Renal cortical epithelial cell (primary cell): ENCODE measurements at places on chromosomes 6 and 20. TPM values are rescaled to one million over a fixed set of nuclear protein-coding genes. Genes with fewer than 3 reads are reported as not detected.

GRCh38 chr20:51966296-51966971, 164.1 kb upstream of the SALL4 start:
- peak; percentile 69 for DNase-seq

DNA sequence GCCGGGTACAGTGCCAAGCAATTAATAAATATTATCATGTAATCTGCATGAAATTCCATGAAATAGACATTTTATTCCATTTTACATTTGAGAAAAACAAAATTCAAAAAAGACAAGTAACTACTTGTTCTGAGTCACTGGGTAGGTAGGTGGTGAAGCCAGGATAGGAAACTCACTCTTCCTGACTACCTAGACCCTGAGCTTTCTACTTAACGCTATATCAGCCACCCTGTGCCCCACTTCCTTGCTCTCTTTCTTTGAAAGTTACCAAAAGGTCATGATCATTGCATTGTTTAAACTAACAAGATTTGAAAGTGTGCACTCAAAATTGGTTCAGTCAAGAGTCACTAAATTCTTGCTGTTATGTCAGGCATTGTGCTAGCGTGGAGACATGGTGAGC, 235.7 kb downstream of the CD83 start:
- DNase-seq, result no peak

DNA sequence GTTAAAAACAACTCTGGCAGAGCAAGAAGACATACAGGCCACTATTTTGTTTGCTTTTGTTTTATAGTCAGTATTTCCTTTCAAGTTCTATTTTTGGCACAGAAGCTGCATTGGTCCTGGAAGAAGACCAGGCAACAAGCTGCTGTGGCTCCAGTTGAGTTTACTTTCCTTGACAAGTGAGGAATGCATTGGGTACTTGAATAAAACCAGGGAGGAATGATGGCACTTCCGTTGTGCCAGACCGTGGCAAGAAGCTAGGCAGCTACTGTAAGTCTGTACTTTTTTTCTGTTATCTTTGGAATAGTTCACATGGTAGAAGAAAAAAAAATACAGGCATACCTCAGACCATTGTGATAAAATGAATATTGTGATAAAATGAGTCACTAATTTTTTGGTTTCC, 66.3 kb downstream of the NCOA3 start:
- peak; percentile 74 for DNase-seq

DNA sequence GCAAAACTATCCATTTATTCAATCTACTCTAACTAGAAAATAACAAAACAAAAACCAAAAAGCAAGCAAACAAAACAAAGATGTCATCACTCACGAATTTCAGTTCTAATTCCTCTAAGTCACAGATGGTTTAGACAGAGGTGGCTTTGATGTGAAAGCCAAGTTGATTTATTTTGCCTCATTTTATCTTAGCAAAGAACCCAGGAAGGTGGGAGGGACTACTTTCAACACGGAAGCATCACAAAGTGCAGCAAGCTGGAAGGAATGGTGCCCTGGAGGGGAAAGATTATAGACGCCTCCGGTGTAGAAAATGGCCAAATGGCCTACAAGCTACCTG, 88.4 kb downstream of the LAMP5 start:
- DNase-seq, result no peak

The SLC2A10 gene
- 8.0 and 13.9 TPM in 2 replicates for total RNA-seq

- peak; percentile 12 for DNase-seq
These were observed 21.2 kb upstream of the NOP56 start for GRCh38 chr20:2631228-2631627.

DNA sequence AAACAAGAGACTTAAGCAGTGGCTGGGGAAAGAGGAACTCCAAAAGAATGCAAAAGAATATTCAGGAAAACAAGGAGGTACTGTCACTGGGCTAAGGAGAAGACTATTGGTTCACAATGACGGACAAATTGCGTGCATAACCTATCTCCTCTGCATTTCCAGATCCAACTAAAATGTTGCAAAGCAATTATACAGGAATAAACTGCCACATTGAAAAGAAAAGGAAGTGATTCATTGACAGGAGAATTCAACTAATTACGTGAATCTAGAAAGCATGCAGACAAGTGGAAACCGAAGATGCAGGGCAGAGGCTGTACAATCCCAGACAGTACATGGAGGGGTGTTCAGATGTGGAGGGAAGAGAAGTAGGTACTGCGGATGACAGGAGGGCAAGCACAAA, 152.8 kb upstream of the RIPOR2 start:
- DNase-seq, result peak; percentile 11

DNA sequence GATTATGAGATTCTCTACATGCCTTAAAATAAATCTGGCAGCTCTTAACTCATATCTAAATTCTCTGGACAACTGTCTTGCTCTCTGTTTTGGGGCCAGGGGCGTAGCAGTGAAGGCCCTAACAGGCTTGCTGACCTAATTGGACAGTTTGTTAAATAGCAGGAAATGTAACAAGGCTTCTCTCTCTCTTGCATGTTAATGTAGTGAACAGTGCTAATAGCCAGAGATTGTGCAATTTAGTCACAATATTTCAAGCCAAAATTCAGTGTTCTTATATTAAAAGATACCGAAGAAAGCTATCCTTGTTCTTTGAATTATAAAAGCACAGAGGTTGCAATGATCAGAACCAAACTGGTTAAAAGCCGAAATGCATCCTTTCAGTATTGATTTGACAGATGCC, 3.0 kb downstream of the PPP1R3D start:
- DNase-seq, result no peak

The PAX1 gene
- total RNA-seq, result 0.10 TPM in 1 of 2 replicates, not detected in the other

DNA sequence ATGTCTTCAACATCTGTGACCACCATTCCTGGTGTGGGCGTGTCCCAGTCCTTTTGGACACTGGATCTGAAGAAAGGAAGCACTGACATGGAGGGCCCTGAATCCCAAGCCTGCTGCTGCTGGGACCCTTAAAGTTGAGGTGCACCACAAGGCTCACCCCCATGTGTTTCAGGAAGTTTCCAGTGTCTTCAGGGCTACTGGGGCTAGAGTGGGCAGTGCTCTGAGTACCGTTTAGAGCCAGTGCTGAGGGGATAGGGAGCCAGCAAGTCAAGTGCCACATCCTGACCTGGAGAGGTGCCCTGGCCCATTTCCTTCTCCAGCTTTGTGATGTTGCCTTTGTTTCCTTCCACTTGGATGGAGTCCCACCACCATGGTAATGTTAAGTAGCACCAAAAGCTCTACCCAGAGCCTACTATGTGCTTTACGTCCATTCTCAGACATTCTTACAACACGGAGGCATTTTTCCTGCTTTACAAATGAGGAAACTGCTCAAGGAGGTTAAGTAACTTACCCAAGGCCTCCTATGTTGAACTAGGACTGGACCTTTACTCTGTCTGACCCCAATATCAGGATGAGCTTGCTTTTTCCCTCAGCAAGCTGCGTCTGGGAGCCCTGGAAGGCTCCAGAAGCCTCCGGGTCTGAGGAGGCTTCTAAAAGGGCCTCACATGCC, 552 bp upstream of the DEF6 start:
- DNase-seq, result no peak

GRCh38 chr6:125793863-125794262, 3.1 kb downstream of the NCOA7 start:
- DNase-seq, result no peak

The CFAP206 gene
- 0.17 and 9.0 TPM in 2 replicates for total RNA-seq

- DNase-seq, result no peak
These were observed 254.3 kb downstream of the LMBRD1 start for GRCh38 chr6:69542494-69542893.

The HLA-DQB1 gene
- total RNA-seq, result 1.8 and 28.0 TPM in 2 replicates

DNA sequence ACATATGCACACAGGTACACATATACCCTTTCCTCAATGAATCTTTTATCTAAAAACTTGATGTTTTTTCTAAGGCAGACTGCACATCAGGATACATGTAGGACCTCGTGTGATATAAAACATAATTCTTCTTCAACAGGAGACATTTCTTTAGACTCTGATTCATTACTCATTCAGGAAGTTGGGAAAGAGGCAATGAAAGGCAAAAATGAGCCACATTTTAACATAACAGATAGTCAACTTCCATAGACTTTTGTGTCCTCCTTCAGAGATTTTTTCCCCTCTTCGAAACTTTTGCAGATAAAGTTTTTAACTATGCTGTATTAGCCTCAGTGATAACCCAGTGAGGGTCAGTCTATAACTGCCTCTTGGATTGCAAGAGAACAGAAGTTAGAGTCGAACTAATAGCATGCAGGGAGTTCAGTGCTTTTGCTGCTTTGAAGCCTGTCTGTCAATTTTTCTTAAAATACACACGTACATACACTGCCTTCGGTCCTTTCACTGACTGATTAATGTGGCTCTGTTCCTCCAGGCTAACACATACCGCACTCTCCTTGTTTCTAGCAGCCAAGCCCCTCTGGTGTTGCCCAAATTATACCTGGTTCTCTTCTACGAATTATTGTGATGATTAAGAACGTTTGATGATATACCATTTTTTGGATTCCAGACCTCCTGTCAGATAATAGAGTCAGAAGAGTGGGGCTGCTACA, 562.5 kb upstream of the MAP3K7 start:
- peak; percentile 23 for DNase-seq

GRCh38 chr20:58483051-58483450, 32.1 kb downstream of the APCDD1L start:
- DNase-seq, result no peak

The TINAG gene
- 5.9 and 16.5 TPM in 2 replicates for total RNA-seq

DNA sequence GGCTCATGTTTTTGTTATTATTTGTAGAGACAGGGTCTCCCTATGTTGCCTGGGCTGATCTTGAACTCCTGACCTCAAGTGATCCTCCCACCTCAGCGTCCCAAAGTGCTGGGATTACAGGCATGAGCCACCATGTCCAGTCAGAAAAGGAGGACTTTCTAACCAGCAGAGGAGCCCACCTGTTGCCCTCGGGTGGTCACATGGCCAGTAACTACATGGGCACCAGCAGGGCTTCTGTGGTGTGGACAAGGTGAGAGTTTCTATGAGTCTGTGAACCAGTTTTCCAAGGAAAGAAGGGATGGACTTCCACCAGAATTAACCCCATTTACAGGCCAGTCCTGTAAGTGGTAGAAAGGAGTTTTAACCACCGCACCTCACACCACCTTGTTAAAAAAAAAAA, 125.4 kb downstream of the RIN2 start:
- no peak for DNase-seq

GRCh38 chr6:63571361-63572043, 778 bp upstream of the LOC128125822 start:
- DNase-seq, result peak; percentile 92

DNA sequence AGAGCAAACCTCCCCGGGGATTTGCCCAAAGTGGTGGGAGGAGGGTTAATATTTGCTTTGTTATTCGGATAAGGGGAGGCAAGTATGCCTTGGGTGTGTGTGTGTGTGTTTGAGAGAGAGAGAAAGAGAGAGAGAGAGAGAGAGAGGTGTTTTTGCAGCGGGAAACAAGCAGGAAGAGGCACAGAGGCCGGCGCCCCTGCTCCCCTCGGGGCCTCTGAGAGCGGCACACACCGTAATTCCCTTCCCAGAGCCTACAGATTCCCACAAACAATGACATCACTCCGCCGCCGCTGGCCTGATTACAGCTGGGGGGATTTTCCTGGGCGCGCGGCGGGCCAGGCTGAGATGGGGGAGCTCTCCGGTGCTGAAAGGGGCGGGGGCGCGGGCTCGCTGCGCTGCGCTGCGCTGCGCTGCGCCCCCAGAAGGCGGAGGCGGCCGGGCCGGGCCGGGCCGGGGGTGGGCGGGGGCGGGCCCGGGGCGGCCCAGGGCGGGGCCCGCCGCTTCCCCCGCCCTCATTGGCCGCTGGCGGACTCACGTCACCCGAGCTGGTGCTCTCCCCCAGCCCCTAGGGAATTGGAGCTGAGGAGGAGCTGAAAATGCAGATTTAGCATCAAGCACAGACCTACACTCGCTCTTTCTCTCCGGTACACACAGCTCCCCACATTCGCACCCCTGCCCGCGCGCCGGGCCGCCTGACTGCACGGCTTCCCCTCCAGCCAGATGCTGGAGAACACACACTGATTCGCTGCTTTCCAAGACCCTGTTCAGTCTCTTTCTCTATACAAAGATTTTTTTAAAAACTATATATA, at the start of gene PCSK2:
PCSK2 (plus strand) TSS at position 631 of the 809 bp plus-strand sequence. CDS start 266 bp downstream, outside the sequence.
- peak; percentile 38 for DNase-seq

- no peak for DNase-seq
These were observed 49.6 kb upstream of the TXNDC5 start for GRCh38 chr6:7960141-7960540.

The C6orf52 gene
- total RNA-seq, result 1.4 TPM in 1 of 2 replicates, not detected in the other

DNA sequence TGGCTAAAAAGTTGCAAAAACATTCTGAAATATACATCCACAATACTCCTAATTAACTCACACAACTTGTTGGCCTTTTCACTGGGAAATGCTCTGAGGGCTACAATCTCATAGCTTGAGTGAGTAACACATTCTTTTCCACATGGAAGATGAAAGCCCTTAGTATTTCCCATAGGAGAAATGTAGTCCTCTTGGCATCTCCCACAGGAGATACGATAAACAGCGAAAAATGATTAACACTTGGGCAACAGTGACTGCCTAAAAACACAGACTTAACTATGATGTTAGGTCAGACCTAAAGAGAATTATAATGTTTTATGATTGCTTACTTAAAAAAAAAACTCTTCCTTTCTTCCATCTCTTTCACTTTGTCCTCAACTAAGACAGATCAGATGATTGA, 9.0 kb downstream of the MYLK4 start:
- peak; percentile 65 for DNase-seq

- peak; percentile 59 for DNase-seq
These were observed 192.5 kb downstream of the MYLK4 start for GRCh38 chr6:2558098-2558680.

The TNF gene
- 2.4 and 7.8 TPM in 2 replicates for total RNA-seq

DNA sequence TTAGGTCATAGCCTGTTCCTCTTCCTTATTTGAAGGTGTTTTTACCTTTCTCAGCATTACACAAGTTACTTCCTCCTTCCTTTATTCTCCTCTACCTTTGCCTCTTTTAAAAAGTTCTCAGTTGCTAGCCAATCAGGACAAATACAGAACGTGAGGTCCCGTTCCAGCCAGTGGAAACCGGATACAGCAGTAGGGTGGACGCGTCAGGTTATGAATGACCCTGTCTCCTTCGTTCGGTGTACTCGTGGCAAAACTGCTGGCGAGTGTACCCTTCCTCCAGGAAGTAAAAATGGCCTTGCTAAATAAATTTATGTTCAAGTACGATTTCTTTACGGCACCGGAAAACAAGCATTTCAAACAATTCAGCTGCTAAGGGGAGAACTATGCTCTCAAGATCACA, 77.0 kb upstream of the MLN start:
- no peak for DNase-seq
